ENCODE measurements at places on chromosomes 12 and 14. TPM values are rescaled to one million over a fixed set of nuclear protein-coding genes. Genes with fewer than 3 reads are reported as not detected.
A peak's percentile ranks its signal among the peaks of the same experiment; 100 is the strongest.

DNA sequence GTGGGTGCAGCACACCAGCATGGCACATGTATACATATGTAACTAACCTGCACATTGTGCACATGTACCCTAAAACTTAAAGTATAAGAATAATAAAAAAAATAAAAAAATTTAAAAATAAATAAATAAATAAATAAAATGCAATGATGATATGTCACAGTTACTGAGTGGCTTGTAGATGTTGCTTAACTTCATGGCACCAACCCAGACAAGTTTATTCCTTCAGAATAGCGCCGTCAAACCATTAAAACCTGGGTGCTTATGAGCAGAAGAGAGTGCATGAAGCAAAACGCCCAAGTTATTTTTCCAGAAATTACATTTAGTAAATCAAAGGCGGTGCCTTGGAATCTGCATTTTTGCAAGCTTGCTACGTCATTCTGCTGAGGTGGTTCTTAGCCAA lies 417.9 kb downstream of the AEBP2 start:
- H3K27ac ChIP-seq, result no peak overlapping the region
- H3K36me3 ChIP-seq, result no peaks in the 10 kb centered on the region
- no peaks in the 10 kb centered on the region for H3K27me3 ChIP-seq
- no peaks in the 10 kb centered on the region for H3K4me1 ChIP-seq
- no peak for DNase-seq
- no peak overlapping the region for H3K4me3 ChIP-seq

DNA sequence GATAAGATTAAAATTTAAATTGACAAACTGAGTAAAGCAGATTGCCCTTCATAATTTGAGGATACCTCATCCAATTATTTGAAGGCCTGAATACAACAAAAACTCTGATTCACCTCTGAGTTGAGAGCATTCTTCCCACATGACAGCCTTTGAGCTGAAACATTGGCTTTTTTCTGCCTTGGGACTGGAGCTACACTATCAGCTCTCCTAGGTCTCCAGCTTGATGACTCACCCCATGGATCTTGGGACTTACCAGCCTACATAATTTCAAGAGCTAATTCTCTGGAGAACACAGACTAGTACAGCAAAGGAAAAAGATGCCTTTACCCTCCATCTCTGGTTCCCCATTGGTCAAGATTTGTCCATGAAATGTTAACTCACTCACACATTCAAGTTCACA lies 555.1 kb downstream of the FOXG1 start:
- peaks cover 9% of the 10 kb centered on the region for H3K4me1 ChIP-seq
- DNase-seq, result no peak
- H3K27me3 ChIP-seq, result no peaks in the 10 kb centered on the region

DNA sequence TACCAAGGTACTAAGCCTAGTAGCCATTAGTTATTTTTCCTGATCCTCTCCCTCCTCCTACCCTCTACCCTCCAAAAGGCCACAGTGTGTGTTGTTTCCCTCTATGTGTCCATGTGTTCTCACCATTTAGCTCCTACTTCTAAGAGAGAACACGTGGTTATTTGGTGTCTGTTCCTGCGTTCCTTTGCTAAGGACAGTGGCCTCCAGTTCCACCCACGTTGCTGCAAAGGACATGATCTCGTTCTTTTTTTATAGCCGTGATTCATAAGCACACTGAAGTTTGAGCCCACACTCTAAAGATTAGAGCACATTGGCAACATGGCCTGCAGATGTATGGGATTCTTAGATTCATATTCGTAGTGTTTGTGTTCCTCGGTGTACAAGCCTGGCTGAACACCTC lies 8.1 kb upstream of the STX2 start:
- no peaks in the 10 kb centered on the region for H3K27me3 ChIP-seq
- no peaks in the 10 kb centered on the region for H3K36me3 ChIP-seq
- no peak overlapping the region for H3K27ac ChIP-seq
- H3K4me3 ChIP-seq, result no peak overlapping the region
- no peak for DNase-seq
- no peaks in the 10 kb centered on the region for H3K4me1 ChIP-seq

DNA sequence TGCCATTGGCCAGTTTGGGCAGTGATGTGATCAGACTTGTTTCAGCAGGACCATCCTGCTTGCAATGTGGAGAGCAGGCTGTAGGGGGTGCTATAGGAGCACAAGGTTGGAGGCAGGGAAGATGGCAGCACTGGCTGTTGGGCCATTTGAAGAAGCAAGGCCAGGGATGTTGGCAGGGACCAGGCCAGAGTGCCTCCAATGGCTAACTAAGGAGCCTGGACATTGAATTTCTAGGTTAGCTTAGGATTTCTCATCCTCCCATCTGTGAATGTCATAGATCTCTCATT lies 23.5 kb downstream of the FGF23 start:
- H3K4me1 ChIP-seq, result no peaks in the 10 kb centered on the region
- DNase-seq, result no peak
- H3K27ac ChIP-seq, result no peak overlapping the region
- H3K36me3 ChIP-seq, result peaks cover 28% of the 10 kb centered on the region

- H3K27ac ChIP-seq, result no peak overlapping the region
- H3K4me1 ChIP-seq, result peaks cover 4% of the 10 kb centered on the region
- H3K36me3 ChIP-seq, result no peaks in the 10 kb centered on the region
- H3K4me3 ChIP-seq, result no peak overlapping the region
- H3K27me3 ChIP-seq, result peaks cover 42% of the 10 kb centered on the region
- DNase-seq, result peak; percentile 67
Measured at GRCh38 chr12:2783936-2784600, 10.7 kb upstream of the FKBP4 start.

The CAPZA3 gene
- total RNA-seq, result not detected

The PLXNC1 gene
- total RNA-seq, result 4.4 TPM

The CCDC38 gene
- total RNA-seq, result 0.39 TPM

The TROAP gene
- 50.1 TPM for total RNA-seq

The STRN3 gene
- total RNA-seq, result 26.8 TPM

The CLEC6A gene
- total RNA-seq, result not detected

The CEP170B gene
- 5.9 TPM for total RNA-seq
